ENCODE measurements at places on chromosomes 6 and 20.

DNA sequence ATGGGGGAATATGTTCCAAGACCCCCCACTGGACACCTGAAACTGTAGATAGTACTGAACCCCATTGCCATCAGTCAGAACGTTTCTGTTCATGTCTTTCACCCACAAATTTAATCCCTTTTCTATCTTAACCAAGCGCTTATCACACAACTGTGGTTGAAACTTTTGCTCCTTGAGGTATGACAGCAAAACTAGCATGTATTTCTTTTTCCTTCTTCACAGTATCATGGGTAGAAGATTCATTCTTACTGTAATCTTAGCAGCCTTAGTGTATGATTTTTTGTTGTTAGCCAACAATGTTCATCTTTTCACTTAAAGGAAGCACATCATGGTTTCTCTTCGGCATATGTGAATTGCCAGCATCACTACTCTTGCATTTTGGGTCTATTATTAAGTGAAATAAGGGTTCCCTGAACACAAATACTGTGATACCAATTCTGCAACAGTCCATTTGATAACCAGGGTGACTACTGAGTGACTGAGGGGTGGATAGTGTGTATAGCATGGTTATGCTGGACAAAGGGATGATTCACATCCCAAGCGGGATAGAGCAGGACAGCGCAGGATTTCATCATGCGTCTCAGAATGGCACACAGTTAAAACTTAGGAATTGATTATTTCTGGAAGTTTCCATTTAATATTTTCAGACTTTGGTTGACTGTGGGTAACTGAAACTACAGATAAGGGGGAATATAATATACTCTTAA, 41.8 kb downstream of the KCNS1 start:
- no peak for DNase-seq

DNA sequence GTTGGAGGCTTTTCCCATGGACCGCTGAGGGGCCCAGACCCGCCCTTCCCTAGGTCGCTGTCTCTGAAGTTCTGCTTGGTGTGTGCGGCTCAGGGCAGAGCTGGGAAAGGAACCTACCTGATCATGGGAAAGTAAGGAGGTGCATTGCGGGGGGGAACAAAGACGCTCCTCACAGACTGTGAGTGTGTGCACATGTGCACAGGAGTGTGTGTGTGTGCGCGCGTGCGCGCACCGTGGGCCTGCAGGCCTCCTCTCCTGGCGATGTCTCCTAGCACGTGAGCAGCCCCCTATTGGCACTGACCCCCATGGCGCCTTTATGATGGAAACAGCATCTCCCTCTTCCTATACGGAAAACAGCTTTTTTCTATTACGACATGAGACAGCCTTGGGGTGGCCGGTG, 224.1 kb downstream of the TAF4 start:
- no peak for DNase-seq

- DNase-seq = no peak
These were observed 22.1 kb downstream of the ARMC2 start for GRCh38 chr6:108870357-108870756.

GRCh38 chr20:49674383-49675352, 39.0 kb downstream of the B4GALT5 start:
- no peak for DNase-seq

- DNase-seq = no peak
These were observed 8.0 kb downstream of the FOXO3 start for GRCh38 chr6:108568551-108569305.

DNA sequence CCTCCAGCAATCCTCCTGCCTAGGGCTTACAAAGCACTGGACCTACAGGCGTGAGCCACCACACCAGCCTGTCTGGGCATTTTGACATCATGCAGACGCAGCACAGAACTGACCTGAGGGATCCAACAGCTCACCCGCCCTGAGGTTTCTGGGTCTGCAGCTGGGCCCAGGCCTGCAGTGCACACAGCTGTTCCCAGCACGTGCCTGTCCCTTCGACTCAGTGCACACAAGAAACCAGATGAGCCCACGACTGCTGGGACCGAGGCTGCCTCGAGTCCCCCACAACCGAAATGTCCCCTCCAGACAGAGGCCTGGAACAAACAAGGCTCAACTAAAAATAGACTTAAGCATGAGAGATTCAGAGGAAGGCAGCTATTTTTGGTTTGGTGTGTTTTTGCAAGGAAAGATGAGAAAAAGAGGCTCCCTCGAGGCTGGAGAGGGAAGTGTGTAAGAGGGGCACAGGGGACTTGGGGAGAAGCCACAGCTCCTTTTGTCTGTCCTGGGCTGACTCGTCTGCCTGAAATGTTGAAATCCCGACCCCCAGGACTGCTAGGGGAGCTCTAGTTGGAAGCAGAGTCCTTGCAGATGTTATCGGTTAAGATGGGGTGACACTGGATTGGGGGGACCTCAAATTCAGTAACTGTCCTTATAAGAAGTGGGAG, 66.3 kb downstream of the YTHDF1 start:
- no peak for DNase-seq

- DNase-seq = no peak
These were observed 267.6 kb upstream of the ID4 start for GRCh38 chr6:19569563-19569962.

DNA sequence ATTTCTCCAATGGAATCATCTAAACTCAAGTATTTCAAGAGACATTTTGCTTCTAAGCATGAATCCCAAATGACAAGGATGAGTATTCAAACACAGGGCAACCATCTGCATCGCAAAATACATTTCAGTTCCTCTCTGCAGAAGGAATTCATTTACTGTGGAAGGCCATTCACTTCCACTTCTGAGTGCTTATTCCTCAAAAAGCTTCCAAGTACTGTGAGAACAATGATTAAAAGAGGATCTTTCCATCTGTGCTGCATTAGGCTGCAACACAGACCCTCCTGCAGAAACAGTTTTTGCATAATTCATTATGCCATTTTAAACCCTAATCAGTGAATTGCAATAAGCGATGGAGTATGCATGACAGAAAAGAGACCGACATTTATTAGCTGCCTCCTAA, 52.5 kb downstream of the ARHGAP18 start:
- DNase-seq = no peak

GRCh38 chr6:158376631-158377081, 64.4 kb downstream of the TULP4 start:
- no peak for DNase-seq

- no peak for DNase-seq
These were observed 12.2 kb downstream of the SLC17A9 start for GRCh38 chr20:62964700-62965099.
